ENCODE measurements at places on chromosomes 11 and 22.

- no peak for DNase-seq
Observed at GRCh38 chr11:122707901-122708300, 52.4 kb downstream of the UBASH3B start.

- no peak for DNase-seq
Observed at GRCh38 chr22:17120711-17121232, 388 bp downstream of the TMEM121B start.

- no peak for DNase-seq
Observed at GRCh38 chr11:115458877-115459276, 45.3 kb downstream of the CADM1 start.

DNA sequence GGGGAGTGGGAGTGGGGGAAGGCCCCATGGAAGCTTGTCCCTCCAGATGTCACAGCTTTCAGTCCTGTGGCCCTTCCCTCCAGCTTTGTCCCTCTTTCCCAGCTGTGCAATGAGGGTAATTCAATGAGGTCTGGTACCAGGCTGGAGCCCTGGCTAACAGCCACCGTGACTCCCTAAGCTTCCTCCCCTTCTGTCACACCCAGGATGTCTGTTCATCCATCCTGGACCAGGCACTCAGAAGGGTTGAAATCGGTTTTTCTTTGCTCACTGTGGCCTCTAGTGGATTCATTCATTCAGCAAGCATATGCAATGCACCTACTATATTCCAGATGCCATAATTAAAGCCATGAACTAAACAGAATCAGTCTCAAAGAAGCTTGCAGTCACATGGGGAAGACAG lies 38.7 kb downstream of the SYT13 start:
- DNase-seq: peak; percentile 3

- DNase-seq: no peak
Observed at GRCh38 chr22:36790648-36791047, 14.7 kb upstream of the IFT27 start.

GRCh38 chr11:126345759-126346585 lies 9.5 kb upstream of the ST3GAL4 start:
- DNase-seq: peak; percentile 78
